ENCODE measurements at places on chromosomes 11 and 22.

GRCh38 chr22:43774318-43774915 is 37.7 kb downstream of the EFCAB6 start:
- H3K27me3 ChIP-seq: no peaks in the 10 kb centered on the region
- no peak overlapping the region for H3K27ac ChIP-seq
- DNase-seq: no peak
- H3K4me3 ChIP-seq: no peak overlapping the region
- H3K4me1 ChIP-seq: no peaks in the 10 kb centered on the region

DNA sequence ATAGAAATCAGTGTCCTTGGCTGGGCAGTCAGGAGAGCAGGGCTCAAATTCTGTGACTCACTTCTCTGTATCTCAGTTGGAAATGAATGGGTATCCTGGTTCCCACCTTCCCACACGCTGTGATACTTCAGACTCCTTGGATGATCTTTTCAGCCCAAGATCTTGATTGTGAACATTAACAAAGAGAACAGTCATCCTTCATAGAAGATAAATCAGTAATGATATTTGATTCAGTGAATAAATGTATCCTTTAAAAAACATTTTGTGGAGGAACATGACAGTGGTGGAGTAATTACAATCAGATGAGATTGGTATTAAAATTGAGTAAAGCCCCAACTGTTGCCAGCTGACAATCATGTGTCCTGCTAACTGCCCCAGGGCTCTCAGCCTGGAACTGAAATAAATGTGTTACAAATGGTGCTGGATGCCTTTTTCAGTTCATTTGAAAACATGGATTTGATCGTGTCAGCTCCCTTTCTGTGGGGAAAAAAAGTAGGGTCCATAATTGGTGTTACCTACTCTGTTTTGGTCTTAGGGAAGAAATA is 72.9 kb upstream of the OR5AN1 start:
- no peak overlapping the region for H3K27ac ChIP-seq
- no peak for DNase-seq
- no peaks in the 10 kb centered on the region for H3K27me3 ChIP-seq
- H3K4me3 ChIP-seq: no peak overlapping the region
- no peaks in the 10 kb centered on the region for H3K4me1 ChIP-seq

- H3K4me1 ChIP-seq: no peaks in the 10 kb centered on the region
- H3K4me3 ChIP-seq: no peak overlapping the region
- no peak for DNase-seq
- no peaks in the 10 kb centered on the region for H3K27me3 ChIP-seq
Measured at GRCh38 chr11:121131656-121132055, 30.6 kb downstream of the TECTA start.

- H3K27me3 ChIP-seq: no peaks in the 10 kb centered on the region
- no peaks in the 10 kb centered on the region for H3K36me3 ChIP-seq
- no peaks in the 10 kb centered on the region for H3K4me1 ChIP-seq
- H3K27ac ChIP-seq: no peak overlapping the region
- no peak overlapping the region for H3K4me3 ChIP-seq
Measured at GRCh38 chr11:129973068-129973467, 29.6 kb downstream of the PRDM10 start.

GRCh38 chr11:106888386-106888785 is 129.9 kb downstream of the GUCY1A2 start:
- H3K27ac ChIP-seq: no peak overlapping the region
- H3K36me3 ChIP-seq: no peaks in the 10 kb centered on the region
- no peak for DNase-seq
- H3K4me1 ChIP-seq: no peaks in the 10 kb centered on the region
- no peaks in the 10 kb centered on the region for H3K27me3 ChIP-seq

GRCh38 chr11:121460941-121461514 is 8.3 kb upstream of the SORL1-AS1 start:
- no peaks in the 10 kb centered on the region for H3K27me3 ChIP-seq
- H3K27ac ChIP-seq: no peak overlapping the region
- no peaks in the 10 kb centered on the region for H3K36me3 ChIP-seq
- no peak for DNase-seq
- no peak overlapping the region for H3K4me3 ChIP-seq

DNA sequence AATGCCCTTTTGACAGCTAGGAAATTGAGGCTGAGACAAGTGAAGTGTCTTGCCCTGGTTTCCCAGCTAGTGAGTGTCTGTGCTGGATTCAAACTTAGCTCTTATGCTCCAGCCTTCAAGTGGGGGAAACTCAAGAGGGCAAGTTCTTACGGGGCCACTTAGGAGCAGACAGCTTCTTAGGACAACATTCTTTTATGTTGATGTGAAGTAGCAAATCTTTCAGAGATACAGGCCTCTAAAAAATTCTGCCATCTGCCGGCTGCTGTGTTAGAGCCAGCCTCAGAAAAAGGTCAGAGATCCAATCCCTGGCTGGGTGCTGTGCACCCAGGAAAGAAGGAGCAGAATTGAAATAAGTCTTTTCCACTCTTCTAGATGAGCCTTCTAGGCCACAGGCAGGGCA is 26.6 kb downstream of the TIMP3 start:
- no peak overlapping the region for H3K27ac ChIP-seq
- H3K4me3 ChIP-seq: no peak overlapping the region
- no peaks in the 10 kb centered on the region for H3K36me3 ChIP-seq
- no peaks in the 10 kb centered on the region for H3K27me3 ChIP-seq
- no peak for DNase-seq
- H3K4me1 ChIP-seq: no peaks in the 10 kb centered on the region
